ENCODE measurements at places on chromosomes 2 and 18. TPM values are rescaled to one million over a fixed set of nuclear protein-coding genes. Genes with fewer than 3 reads are reported as not detected.

- DNase-seq = no peak
These were observed 17.1 kb downstream of the RBKS start for GRCh38 chr2:27873091-27873490.

- DNase-seq = no peak
These were observed 29.9 kb upstream of the PDIA6 start for GRCh38 chr2:10842506-10842905.

GRCh38 chr2:45821558-45822271, 170.2 kb downstream of the PRKCE start:
- no peak for DNase-seq

DNA sequence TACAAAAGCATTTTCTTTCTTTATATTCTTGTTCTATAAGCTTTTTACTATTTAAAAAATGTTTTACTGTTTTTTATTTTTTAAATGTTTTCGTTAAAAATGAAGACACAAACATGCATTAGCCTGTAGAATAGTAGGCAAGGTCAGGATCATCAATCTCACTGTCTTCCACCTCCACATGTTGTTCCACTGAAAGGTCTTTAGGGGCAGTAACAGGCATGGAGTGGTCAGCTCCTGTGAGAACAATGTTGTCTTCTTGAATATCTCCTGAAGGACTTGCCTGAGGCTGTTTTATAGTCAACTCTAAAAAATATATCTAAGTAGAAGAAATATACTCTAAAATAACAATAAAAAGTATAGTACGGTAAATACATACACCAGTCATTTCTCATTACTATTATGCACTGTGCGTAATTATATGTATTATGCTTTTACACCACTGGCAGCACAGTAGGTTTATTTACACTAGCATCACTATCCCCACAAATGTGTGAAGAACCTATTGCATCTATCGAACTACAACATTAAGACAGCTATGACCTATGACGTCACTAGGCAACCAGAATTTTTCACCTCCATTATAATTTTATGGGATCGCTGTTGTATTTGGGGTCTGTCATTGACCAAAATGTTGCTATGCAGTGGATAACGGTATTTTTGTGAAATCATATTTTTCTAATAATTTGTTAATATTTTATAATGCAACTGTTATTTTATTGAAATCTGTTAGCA, 764.3 kb downstream of the METTL4 start:
- DNase-seq = no peak

- no peak for DNase-seq
These were observed 80.7 kb downstream of the PSMG2 start for GRCh38 chr18:12783524-12783923.

Gene AQP12A
- not detected for total RNA-seq

Gene SPTBN1
- total RNA-seq = 265 TPM

- DNase-seq = no peak
These were observed 18.7 kb upstream of the DHRS9 start for GRCh38 chr2:169050476-169051240.

GRCh38 chr2:14602309-14602708, 30.2 kb upstream of the LRATD1 start:
- no peak for DNase-seq

Gene MAB21L4
- total RNA-seq = 0.31 TPM

Gene ME2
- 117 TPM for total RNA-seq

GRCh38 chr2:109719871-109720270, 74.2 kb upstream of the RGPD5 start:
- peak; percentile 9 for DNase-seq

DNA sequence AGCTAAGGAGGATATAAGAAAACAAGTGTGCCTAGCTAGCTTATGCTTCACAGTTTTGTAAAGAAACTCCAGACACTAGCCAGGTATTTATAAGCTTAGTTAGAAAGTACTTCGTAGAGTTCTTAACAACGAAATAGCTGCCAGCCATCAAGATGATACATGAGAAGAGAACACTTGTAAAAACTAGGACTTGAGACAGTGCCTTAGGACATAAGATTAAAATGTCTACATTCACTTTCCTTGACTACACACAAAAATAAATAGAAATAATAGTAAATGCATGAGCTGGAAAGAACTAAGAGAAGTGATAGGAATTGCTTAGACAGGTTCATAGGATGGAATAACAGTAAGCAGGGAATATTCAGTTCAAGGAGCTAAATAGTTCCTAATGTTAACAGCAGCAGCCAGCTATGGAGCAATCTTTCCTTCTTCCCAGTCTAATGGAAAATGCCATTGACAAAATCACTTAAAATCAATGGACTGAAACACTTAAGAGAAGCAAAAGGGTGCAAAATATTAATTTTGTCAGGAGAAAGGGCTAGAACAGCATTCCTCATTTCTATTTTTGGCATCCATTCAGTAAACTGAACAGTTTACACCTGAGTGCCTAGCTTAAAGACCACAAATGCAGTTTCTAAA, 186.6 kb downstream of the PDE11A start:
- DNase-seq = no peak

Gene PFN4
- 0.39 TPM for total RNA-seq

GRCh38 chr2:207438414-207439126, 91.2 kb upstream of the CREB1 start:
- DNase-seq = no peak

Gene ABCB6
- total RNA-seq = 9.3 TPM

DNA sequence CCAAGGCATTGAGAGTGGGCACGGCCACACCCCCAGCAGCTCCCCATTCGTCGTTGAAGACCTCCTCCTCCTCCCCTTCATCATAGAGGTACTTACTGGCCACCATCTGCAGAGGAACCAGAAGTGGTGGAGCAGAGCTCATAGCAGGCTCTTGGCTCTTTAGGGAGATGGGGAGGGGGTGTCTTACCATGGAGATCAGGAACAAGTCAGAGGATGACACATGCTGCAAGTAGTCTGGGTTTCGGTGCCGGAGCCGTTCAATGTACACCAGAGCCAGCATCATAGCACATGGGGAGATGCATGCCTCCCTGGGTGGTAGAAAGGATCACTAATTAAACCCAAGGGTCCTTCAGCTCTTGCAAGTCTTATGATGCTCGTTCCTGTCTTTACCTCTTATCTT, 1.9 kb downstream of the CNPPD1 start:
- no peak for DNase-seq

GRCh38 chr2:84897773-84898172, 7.7 kb upstream of the TMSB10 start:
- DNase-seq = no peak

Gene LTBP1
- 168 TPM for total RNA-seq

Gene TMEFF2
- not detected for total RNA-seq

- no peak for DNase-seq
These were observed 11.8 kb downstream of the CNOT11 start for GRCh38 chr2:101264360-101264939.

Gene C1GALT1C1L
- total RNA-seq = 0.98 TPM

DNA sequence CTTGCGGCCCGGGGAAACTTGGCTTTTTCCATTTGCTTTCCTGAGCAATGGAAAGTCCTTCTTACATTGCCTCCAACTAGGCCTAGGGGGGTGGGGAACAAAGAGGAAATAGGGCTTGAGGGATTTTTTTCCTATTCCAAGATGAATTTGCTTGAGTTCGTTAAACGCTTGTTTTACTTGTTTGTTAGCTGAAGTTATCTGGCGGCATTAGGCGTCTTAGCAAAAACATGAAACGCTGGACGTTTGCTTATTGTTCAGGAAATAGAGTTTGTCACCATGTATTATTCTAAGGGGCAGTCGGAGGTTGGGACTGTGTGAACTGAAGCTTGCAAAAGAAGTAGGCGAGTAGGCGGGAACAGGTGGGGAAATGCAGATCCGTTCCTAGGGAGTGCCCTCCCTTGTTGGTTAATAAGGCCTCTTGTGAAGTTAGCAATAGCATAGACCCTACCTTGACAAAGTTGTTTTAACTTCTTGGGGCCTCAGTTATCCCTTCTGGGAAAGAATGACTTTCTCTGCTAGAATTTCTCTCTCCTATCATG, 1.9 kb downstream of the CABLES1 start:
- DNase-seq = no peak

- no peak for DNase-seq
These were observed 24.7 kb downstream of the CAB39 start for GRCh38 chr2:230737300-230737699.

- DNase-seq = no peak
These were observed 71.4 kb upstream of the FAM98A start for GRCh38 chr2:33670392-33670937.

DNA sequence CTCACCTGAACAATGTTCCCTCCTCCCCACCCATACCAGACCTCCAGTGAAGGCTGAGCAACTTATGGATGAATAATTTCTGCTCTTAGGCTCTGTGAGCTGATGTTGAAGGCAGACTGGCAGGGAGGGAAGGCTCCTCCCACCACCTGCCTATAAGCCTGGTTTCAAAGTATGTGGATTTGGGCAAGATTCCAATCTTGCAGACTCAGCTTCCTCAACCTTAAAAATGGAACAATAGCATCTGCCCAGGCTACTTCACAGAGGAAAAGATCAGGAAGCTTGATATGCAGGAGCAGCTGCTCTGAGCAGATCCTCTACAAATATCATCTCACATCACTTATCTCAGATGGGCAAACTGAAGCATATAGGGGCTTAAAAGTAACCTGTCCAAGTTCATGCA, 112.2 kb downstream of the ZFP36L2 start:
- DNase-seq = no peak

Gene MC5R
- not detected for total RNA-seq

- DNase-seq = no peak
These were observed 58.4 kb downstream of the LRPPRC start for GRCh38 chr2:43937269-43937820.

GRCh38 chr2:216242365-216242764, 129.9 kb downstream of the MARCHF4 start:
- no peak for DNase-seq

Gene TCF4
- 66.3 TPM for total RNA-seq

DNA sequence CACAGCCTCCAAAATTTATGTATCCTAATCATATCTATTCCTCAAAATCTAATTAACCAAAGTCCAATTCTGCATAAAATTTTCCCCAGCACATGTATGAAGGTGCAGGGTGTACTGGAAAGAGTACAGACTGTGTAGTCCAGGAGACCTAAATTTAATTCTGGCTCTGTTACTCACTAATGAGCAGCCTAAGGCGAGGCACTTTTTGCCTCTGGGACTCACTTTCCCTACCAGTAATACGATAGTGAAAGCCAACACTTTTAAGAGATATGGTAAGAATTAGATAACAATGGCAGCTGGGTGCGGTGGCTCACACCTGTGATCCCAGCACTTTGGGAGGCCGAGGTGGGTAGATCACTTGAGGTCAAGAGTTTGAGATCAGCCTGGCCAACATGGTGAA, 177.7 kb downstream of the PIEZO2 start:
- no peak for DNase-seq

DNA sequence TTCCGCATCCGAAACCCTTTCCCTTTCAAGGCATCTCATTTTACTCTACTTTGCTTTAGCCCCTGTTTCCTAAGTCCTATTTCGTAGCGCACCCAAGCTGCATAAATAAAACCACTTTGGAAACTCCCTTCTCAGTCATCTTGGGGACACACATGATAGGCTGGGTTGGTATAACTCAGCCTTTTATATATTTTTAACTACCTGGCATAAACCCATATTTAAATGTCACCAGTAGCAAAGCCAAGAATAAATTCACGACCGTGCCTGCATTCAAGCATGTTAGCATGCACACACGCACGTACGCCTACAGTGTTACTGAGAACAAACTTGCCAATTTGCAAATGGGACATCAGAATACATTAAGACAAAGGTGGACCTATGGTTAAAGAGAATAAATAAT, 564.7 kb upstream of the PIK3C3 start:
- no peak for DNase-seq

- no peak for DNase-seq
These were observed 84.7 kb downstream of the TGFA start for GRCh38 chr2:70468878-70469277.

- peak; percentile 81 for DNase-seq
These were observed 790 bp upstream of the ACAA2 start for GRCh38 chr18:49814147-49814499.

Gene CAPN14
- total RNA-seq = 0.22 TPM

Gene MORN2
- total RNA-seq = 18.4 TPM

Measured in right atrium auricular region (tissue), 2 donors.